Type B pancreatic cell (in vitro differentiated cells): ENCODE measurements at places on chromosomes 2 and 18. TPM values are rescaled to one million over a fixed set of nuclear protein-coding genes. Genes with fewer than 3 reads are reported as not detected.

Gene ANKRD30B
- total RNA-seq: not detected in 2 replicates

Gene SDC1
- 164 and 375 TPM in 2 replicates for total RNA-seq

Gene ADD2
- total RNA-seq: 1.6 and 5.0 TPM in 2 replicates

- no peak overlapping the region for H3K4me3 ChIP-seq
- DNase-seq: no peak
- no peak overlapping the region for H3K27ac ChIP-seq
- H3K27me3 ChIP-seq: no peaks in the 10 kb centered on the region
- H3K4me1 ChIP-seq: peaks cover 69% of the 10 kb centered on the region
Measured at GRCh38 chr2:108615480-108616090, 81.3 kb downstream of the LIMS1 start.

DNA sequence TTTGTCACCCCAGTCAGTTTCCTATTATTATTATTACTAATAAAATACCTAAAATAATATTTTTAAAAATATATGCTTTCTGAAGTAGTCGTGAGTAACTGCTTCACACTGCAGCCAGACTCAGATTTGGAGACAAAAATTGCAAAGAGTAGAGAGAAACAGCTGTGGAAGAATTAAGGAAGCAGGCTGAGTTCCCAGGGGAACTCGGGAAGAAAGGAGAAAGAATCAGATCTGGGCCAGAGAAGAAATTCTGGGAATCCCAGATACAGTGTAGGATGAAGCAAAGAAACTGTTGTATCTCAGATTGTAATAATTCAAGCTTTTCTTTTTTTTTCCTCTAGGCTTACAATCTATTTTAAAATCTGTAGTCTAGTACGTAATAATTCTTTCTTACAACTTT is 182.3 kb downstream of the FTCDNL1 start:
- no peak overlapping the region for H3K4me3 ChIP-seq
- no peaks in the 10 kb centered on the region for H3K36me3 ChIP-seq
- H3K27me3 ChIP-seq: peaks cover 2% of the 10 kb centered on the region
- H3K4me1 ChIP-seq: peaks cover 3% of the 10 kb centered on the region
